ENCODE measurements at places on chromosomes 5 and 9. TPM values are rescaled to one million over a fixed set of nuclear protein-coding genes. Genes with fewer than 3 reads are reported as not detected.

DNA sequence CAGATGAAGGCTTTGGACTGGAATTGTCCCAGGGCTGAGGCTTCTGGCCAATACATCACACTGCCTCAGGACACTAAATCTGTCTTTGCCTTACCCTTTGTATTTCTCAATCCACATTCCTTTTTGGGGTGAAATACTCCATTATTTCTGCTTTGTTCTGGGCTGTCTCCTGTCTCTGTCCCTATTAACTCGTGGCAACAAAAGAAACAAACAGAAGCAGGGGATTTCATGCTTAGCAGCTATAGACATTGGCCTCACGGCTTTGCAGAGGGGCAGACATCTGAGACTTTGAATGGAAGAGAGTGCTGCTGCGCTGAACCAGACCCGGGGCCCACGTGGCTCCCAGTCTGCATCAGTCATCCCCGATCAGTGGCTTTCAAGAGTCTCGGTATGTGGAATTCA is 129.7 kb downstream of the ARL15 start:
- peaks cover 25% of the 10 kb centered on the region for H3K4me1 ChIP-seq
- no peaks in the 10 kb centered on the region for H3K27me3 ChIP-seq
- H3K4me3 ChIP-seq: no peak overlapping the region
- no peaks in the 10 kb centered on the region for H3K36me3 ChIP-seq
- DNase-seq: no peak

DNA sequence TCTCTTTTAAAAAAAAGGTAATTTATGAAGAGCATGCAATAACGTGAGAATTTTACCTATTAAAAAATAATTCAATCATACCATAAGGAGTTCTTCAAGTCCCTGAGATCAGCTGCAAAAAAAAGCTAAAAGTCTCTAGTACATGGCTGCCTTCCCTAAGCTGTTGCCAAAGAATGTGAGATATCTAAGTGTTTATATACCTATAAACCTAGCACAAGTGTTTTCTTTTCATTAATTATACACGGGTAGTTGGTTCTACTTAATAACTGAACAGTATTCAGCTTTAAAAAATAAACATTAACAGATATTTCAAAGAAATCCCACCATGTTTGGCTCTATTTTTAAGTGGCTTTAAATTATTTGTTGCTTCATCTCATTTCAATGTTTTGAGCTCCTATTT is 25.9 kb downstream of the FNBP1 start:
- H3K4me3 ChIP-seq: no peak overlapping the region
- no peaks in the 10 kb centered on the region for H3K27me3 ChIP-seq
- no peak for DNase-seq
- no peaks in the 10 kb centered on the region for H3K36me3 ChIP-seq

- H3K4me3 ChIP-seq: no peak overlapping the region
- no peak for DNase-seq
- H3K36me3 ChIP-seq: no peaks in the 10 kb centered on the region
- H3K27me3 ChIP-seq: no peaks in the 10 kb centered on the region
- H3K27ac ChIP-seq: no peak overlapping the region
Measured at GRCh38 chr5:160159991-160160792, 40.9 kb upstream of the PWWP2A start.

GRCh38 chr9:125829743-125830142 is 82.6 kb downstream of the PBX3 start:
- no peaks in the 10 kb centered on the region for H3K36me3 ChIP-seq
- DNase-seq: no peak
- H3K4me1 ChIP-seq: no peaks in the 10 kb centered on the region
- no peak overlapping the region for H3K27ac ChIP-seq

Gene TNFSF15
- total RNA-seq: 11.0 TPM

Gene ACER2
- total RNA-seq: 3.8 TPM
